ENCODE measurements at places on chromosomes 4 and X.

DNA sequence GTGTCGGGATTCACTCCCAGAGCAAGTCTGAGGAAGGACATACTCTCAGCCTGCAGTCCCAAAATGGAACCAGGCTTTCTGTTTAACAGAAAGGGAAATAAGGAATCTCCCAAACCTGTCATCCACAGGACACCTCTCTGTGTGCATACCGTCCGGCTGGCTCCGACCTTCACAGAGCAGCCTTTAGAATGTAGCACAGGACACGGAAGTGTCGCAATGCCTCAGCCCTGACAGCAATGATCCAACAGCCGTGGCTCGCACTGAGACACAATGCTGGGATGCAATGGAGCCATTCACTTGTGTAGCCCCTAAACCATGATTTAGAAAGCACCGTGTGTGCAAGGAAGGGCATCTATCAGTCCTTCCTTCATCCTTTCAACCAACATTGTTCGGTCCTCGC, 15.5 kb upstream of the HELT start:
- no peak for DNase-seq

DNA sequence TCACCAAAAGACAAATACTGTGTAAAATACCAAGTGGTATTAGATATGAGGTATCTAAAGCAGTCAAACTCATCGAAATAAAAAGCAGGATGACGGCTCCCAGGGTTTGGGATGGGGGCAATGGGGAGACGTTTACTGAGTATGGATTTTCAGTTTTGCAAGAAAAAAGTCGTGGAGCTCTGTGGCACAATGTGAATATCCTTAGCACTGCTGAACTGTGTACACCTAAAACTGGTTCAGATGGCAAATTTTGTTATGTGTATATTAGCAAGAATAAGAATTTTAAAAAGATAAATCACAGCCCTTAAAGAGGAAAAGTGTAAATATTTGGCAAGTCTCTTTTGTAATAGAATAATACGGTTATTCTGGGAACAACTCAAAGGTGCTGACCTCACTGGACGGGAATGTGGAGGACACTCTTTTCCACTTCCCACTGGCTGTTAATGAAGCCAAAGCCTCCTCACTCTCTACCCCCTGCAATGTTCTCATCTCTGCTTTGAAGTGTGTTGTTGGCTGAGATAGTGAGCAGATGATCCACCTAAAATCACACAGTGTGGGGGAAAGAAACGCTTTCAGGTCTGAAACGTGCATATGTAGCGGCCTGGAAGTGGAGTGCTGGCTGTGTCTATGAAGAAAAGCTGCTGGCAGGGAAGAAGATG, 49.2 kb downstream of the SEL1L3 start:
- no peak for DNase-seq

- DNase-seq, result no peak
These were observed 197.8 kb downstream of the PALLD start for GRCh38 chr4:168694667-168695066.

GRCh38 chr4:158769175-158769921, 522 bp downstream of the FNIP2 start:
- no peak for DNase-seq

- DNase-seq, result no peak
These were observed 113.8 kb upstream of the ARSJ start for GRCh38 chr4:114093221-114093715.

- no peak for DNase-seq
These were observed 40.4 kb upstream of the PROM1 start for GRCh38 chr4:16124232-16124631.

DNA sequence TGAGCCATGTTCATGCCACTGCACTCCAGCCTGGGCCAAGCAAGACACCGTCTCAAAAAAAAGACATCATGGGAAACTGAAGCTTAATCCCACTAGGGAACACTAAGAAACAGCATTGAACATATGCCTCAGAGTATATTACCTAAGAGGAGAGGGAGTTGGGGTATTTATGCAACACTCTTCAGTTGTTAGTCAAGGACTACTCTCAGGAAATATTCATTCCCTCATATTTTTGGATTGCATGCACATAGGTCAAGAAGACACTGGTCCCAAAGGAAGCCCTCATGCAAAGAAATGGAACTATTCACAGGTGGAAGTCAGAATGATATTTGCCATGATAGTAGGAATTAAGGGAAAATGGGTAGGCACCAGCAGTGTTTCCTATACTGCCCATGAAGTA, 22.8 kb upstream of the PAPSS1 start:
- no peak for DNase-seq

All from NCI-H748 treated with DMSO at 0.1 percent for 48 hours (cell line).